A549 treated with RU486 at 1 μM for 4 hours (cell line): ENCODE measurements at places on chromosomes 2 and 18. TPM values are rescaled to one million over a fixed set of nuclear protein-coding genes. Genes with fewer than 3 reads are reported as not detected.

The UGT1A3 gene
- 0.10 to 0.22 TPM (median 0.13 TPM) in 3 of 5 replicates, not detected in the others for total RNA-seq

The DNAJC5G gene
- not detected in 5 replicates for total RNA-seq

The THSD7B gene
- not detected in 5 replicates for total RNA-seq

The DSC1 gene
- not detected in 5 replicates for total RNA-seq

The TNFAIP6 gene
- total RNA-seq: 1.3 to 2.0 TPM (median 1.7 TPM) in 5 replicates

The MALL gene
- total RNA-seq: 133 to 157 TPM (median 142 TPM) in 5 replicates

The KCNG2 gene
- total RNA-seq: not detected in 5 replicates

The MEP1B gene
- total RNA-seq: 0.06 TPM in 1 of 5 replicates, not detected in the others

The TCF4 gene
- total RNA-seq: 1.8 to 2.5 TPM (median 2.0 TPM) in 5 replicates

The C2orf72 gene
- 5.6 to 9.3 TPM (median 5.6 TPM) in 5 replicates for total RNA-seq

The IL1R1 gene
- total RNA-seq: 16.2 to 31.6 TPM (median 26.8 TPM) in 5 replicates

The LONRF2 gene
- total RNA-seq: 2.8 to 4.1 TPM (median 3.3 TPM) in 5 replicates

The OTOS gene
- total RNA-seq: not detected in 5 replicates

The HOXD12 gene
- not detected in 5 replicates for total RNA-seq

The KIF1A gene
- 0.56 to 0.75 TPM (median 0.66 TPM) in 5 replicates for total RNA-seq

The OR6B2 gene
- not detected in 5 replicates for total RNA-seq

The PPP4R3B gene
- total RNA-seq: 18.2 to 36.7 TPM (median 32.3 TPM) in 5 replicates

The C2orf74 gene
- 15.3 to 20.4 TPM (median 17.4 TPM) in 5 replicates for total RNA-seq

The CRACDL gene
- total RNA-seq: 0.32 to 1.4 TPM (median 0.52 TPM) in 5 replicates

The C1QL2 gene
- 0.07 to 0.15 TPM (median 0.11 TPM) in 4 of 5 replicates, not detected in the other for total RNA-seq

The SERPINB11 gene
- total RNA-seq: 0.22 TPM in 1 of 5 replicates, not detected in the others

The RGPD5 gene
- 4.3 to 9.1 TPM (median 5.6 TPM) in 5 replicates for total RNA-seq

The BBS5 gene
- 4.8 to 6.4 TPM (median 5.9 TPM) in 5 replicates for total RNA-seq

The ITPRIPL1 gene
- total RNA-seq: not detected in 5 replicates

The REG1B gene
- total RNA-seq: not detected in 5 replicates
